ENCODE measurements at places on chromosomes 12 and 14.

- DNase-seq = peak; percentile 23
Observed at GRCh38 chr14:90426663-90427062, 29.8 kb downstream of the CALM1 start.

DNA sequence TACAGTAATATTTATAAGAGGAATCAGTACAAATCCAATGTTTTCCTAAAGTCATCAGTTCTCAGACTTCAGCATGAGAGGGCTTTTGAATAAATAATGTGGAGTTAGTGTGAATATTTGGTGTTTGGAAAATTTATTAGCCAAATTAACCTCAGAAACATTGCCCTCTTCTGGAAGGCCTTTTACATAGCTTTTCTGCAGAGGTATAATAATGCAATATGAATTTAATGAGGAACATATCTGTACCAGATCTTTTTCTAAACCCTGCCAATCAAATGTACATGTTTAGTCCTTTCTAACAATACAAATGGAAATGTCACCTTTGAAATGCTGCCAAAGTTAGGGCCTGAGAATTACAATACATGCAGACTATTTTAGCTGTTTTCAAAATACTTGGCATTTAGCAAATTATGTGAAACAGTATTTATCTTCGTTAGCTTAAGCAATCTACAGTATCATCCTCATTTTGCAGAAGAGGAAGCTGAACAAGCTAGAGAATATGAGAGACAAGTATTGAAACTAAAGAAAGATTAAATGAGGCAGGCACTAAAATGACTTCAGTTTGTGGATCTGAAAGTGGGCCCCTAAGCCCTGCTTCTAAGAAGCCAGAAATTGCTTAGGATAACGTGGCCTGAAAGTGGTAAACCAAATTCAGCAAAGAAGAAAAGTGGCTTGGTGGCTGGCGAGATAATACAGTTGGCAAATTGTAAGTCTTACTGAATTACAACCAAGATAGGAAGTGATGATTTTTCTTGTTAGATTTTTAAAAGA is 60.4 kb upstream of the MANSC4 start:
- DNase-seq = peak; percentile 8

- no peak for DNase-seq
Observed at GRCh38 chr12:89995870-89996269, 287.2 kb upstream of the ATP2B1 start.

DNA sequence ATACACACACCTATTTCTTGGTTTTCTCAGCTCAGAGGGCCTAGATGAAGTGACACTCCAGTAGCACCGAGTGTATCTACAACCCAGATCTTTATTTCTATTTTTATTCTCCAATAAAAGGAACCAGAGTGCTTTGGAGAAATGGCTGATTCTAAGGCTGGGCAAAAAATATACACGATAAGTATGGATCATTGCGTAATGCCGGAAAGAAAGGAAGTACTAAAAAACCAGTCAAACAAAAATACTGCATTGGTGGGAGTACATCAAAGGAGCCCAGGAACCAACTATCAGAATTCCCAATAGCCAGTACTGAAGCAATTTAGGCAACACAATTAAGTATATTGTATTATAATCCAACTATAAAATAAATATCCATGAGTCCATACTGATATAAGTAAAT is 400.9 kb upstream of the CCDC196 start:
- DNase-seq = no peak

DNA sequence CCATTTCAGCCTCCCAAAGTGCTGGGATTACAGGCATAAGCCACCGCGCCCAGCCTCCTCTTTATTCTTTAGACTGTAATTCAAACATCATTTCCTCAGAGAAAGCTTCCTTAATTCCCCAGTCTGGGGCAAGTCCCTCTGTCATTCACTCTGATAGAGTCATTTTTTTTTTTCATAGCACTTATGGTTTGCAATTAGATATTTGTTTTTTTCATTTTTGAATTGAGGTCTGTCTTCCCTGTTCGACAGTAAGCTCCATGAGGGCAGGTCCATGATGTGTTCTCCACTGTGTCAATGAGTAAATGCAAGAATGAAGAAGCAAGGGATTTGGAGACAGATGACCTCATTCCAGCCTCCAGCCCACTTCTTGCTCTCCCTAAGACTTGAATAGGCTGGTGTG is 12.1 kb downstream of the ASIC1 start:
- DNase-seq = no peak

- peak; percentile 99 for DNase-seq
Observed at GRCh38 chr14:103867523-103867953, 20.2 kb upstream of the PPP1R13B start.

DNA sequence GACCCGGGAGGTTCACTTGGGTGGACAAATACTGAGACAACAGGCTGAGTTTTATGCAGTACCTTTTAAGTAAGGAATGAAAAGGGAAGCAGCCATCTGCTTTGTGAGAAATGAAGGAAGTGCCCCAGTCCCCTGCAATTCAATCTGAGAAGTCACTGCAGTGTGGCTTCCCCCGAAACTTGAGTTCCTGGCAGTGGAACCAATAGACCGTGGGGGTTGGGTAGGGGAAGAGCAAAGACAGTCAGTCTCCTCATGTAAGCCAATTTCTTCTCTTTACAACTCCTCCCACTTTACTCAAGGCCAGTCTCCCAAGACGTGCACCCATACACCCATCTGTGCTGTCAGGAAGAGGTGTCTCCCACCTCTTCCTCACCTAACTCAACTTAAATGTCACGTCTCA is 206.5 kb downstream of the BCAT1 start:
- DNase-seq = no peak

DNA sequence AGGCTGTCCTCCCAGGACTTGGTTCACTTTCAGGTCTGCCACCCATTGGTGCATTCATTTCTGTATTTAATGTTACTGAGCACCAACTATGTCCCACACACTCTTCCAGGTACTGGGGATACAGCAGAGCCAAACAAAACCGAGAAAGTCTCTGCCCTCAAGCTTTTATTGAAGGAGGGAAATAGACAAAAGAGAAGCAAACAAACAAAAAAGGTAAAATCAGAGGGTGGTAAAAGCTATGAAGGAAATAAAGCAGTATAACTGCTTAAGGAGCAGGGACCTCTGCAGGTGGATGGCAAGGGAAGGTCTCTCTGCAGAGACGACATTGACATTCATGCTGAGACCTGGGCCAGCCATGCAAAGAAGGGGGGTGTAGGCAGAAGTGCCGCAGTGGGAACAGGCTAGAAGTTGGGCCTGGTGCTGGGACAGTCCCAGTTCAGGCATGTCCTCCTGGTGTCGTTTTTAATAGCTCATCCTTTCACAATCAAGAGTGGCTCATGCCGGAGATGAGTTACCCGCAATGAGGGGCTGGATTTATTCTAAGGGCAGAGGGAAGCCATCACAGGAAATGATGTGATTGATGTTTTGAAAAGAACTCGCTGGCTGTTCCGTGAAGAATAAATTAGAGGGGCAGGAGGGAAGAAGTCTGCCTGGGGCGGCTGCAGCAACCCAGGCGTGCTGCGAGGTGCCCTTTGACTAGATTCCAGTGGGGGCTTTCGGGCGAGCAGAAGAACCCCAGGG is 72.8 kb downstream of the IRF2BPL start:
- DNase-seq = no peak

GRCh38 chr14:35229084-35229791 is 62.9 kb upstream of the PSMA6 start:
- DNase-seq = peak; percentile 34

DNA sequence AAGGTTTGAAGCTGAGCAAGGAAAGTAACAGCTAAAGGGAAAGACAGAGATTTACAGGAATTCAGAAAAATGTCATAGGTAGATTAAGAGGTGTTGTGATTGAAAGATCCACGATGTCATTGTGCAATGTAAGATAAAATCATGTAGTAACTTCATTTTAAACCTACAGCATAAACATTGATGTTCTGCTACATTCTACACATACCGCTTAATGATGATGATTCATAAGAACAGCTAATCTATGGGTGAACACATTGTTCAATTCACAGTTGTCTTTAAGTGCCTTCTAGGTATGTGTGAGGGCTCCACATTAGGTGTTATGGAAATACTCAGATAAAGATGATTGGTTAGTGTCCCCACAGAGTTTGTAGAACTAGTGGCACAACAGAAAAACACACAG is 170.9 kb downstream of the GRIP1 start:
- DNase-seq = no peak

GRCh38 chr14:70642303-70643235 is 853 bp downstream of the TTC9 start:
- no peak for DNase-seq

- DNase-seq = no peak
Observed at GRCh38 chr12:30257618-30258017, 438.1 kb downstream of the IPO8 start.

- DNase-seq = peak; percentile 41
Observed at GRCh38 chr14:105411017-105411941, 8.3 kb upstream of the MTA1 start.

GRCh38 chr12:18139989-18140596 is 50.1 kb upstream of the RERGL start:
- peak; percentile 53 for DNase-seq

DNA sequence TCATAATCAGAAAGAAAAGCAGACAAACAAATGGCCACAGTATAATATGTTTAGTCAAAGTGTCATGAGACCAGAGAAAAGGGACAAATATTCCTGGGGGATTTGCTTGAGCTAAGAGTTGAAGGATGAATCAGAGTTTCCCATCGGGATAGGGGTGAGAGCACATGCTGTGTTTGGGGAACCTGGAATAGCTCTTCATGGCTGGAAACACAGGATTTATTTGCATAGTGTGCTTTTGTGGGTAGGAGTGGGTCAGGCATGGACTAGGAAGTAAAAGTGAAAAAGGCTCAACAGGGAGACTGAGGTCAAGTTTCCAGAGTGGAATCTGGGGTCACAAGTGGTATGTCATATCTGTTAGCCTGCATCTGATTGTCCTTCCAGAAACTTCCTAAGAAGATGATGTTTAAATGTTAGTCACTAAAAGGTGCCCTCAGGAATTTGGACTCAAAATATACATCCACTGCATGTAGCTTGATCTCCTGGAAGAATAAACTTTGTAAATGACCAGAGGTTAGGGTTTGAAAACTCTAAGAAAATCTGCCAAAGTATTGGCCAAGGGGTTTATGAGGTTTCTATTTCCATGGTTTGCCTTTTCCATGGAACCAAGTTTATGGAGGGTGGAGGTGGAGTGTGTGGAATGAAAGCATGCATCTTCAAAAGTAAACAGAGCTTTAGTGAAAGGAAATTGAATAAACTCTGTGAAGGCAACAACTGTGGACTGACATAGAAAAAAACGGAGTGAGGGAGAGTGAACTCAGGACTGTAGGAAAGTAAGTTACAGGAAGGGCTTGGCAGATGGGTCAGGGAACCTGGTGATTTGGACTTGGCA is 344.6 kb downstream of the C12orf75 start:
- DNase-seq = no peak

DNA sequence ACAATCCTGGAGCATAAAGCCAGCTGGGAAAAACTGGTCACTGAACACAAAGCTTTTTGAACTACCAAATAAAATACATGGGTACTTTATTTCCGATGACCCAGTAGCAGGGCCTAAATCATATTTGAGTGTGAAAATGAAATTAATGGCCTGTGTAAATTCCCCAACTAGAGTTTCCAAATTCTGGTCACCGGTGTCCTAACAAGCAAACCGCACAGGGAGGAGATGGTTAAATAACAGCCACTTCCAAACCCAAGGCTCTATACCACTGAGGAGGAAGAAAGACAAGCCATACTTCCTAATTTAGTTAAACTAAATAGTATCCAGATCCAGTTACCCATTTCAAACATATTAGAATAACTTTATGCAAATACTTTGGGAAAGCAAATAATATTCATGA is 40.1 kb upstream of the DUSP6 start:
- no peak for DNase-seq

GRCh38 chr12:75337905-75338304 is 3.4 kb downstream of the GLIPR1L1 start:
- no peak for DNase-seq

DNA sequence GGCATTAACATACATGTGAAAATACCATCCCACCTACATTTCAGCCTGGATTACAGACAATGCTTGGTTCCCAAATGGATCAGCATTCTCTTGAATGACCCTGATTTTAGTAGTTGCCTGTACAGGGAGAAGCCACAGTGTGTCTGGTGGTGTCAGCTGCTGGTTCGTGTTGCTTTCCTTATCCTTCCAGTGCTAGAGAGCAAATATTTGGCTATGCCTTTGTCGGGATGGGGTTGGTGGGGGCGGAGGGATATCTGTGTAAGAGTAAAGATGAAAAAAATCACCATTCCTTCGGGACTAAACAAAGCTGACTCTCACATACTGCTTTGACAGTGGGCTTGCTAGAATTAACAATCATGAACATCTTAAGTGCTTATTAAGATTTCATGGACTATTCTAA is 96.0 kb downstream of the PTPRR start:
- no peak for DNase-seq

- no peak for DNase-seq
Observed at GRCh38 chr14:85024931-85025330, 505.0 kb upstream of the FLRT2 start.

- DNase-seq = no peak
Observed at GRCh38 chr12:69338120-69338859, 9.9 kb upstream of the LYZ start.

- peak; percentile 71 for DNase-seq
Observed at GRCh38 chr14:55938249-55938791, 179.9 kb upstream of the PELI2 start.

DNA sequence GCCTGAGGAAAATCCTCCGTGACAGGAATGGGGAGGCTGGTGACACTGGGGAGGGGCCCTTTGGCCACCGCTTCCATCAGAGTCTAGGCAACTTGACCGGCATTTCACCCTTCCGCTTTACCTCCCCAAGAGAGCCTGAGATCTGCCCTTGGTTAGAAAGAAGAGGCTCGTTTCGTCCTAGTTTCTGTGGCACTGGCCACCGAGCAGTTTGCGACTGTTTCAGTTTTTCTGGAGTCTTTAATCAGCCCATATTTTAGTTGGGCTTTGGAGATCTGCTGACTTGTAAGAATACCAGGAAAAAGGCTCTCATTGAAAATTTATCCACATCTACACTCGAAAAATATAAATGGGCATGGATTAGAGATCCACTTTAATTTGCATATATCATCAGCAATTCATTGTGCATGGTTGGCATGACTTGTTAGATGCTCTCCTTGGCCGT is 414 bp upstream of the ANKS1B start:
- DNase-seq = no peak

DNA sequence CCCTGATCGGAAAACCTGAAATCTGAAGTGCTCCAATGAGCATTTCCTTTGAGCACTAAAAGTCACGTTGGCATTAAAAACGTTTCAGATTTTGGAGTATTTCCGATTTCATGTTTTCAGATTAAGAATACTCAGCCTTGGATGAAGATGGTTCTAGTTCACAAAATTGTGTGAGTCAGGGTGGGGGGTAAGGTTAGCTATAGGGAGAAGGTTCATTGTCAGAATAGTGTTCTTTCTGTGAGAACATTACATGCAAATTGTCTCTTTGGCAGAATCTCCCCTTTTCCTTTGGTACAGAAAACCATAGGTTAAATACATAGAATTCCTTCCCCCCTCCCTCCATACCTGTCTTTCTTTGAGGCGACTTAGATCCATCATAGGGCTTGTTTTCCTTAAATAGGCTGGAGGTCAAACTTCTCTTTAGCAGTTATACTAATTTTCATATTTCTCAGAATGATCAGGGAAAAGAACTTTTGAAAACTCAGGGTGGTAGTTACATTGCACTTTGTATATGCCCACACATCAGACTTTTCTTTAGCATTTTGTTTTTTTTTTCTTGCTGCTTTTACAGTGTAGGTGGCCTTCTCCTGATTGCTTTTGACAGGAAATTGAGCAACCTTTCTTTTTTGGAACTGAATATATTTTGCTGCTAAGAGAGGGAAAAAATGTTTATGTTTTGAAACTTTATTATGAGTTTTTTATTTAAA is 503.5 kb downstream of the PCNX1 start:
- DNase-seq = no peak
